ENCODE measurements at places on chromosomes 5 and 9.

GRCh38 chr5:96288845-96289185, 144.2 kb downstream of the PCSK1 start:
- DNase-seq, result peak; percentile 77

GRCh38 chr5:178557416-178557815, 32.8 kb downstream of the COL23A1 start:
- DNase-seq, result no peak

GRCh38 chr5:126987271-126987899, 43.0 kb downstream of the MARCHF3 start:
- no peak for DNase-seq

DNA sequence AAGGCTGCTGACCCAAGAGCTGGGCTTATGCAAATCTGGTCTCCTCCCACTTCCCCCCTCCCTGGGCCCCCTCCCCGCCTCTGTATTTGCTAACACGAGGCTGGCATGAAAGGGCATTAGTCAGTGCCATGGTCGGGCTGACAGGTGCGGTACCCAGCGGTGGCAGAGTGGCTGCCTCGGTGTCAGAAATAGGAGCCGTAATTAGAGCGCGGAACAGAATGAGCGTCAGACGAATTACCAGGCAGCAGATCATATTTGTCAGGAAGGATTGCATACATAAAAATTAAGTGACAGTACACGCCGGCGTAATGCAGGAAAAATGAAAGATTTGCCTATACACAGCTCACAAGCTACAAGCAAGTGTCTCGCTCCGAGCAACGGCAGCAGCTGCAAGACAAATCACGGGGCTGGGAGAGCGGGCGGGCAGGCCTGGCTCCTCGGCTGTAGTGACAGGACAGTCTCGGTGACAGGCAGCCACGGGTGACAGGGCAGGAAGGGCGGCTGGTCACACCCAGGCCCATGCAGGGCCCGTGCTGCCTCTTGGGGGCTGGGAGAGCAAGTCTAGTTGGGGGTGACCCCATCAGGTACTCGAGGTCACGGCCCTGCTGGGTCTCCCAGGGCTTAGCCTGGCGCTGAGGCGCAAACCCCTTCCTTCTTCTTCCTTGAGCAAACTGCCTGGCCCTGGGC, 72.4 kb downstream of the NEK6 start:
- no peak for DNase-seq

- no peak for DNase-seq
Observed at GRCh38 chr9:3756071-3756470, 230.3 kb upstream of the RFX3 start.

Data from fibroblast of mammary gland (primary cell).